ENCODE measurements at places on chromosomes 6 and 20. TPM values are rescaled to one million over a fixed set of nuclear protein-coding genes. Genes with fewer than 3 reads are reported as not detected.

DNA sequence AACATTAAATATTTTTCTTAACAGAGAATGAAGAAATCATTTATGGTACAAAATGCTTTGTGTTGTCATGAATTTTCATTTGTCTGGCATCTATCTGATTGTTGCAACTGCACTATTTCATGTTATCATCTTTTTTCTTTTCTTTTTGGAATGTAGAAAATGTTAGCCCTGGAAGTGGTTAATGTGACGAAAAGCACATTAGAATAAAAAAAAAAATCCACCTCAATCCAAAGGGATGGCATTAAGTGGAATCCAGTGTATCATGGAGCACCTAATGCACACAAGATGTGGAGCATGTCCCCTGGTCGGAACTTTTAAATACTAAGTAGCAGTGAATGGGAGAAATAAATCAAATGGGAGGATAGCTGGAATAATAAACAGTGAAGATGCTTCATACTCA, 172.9 kb upstream of the MCHR2 start:
- no peak for DNase-seq

Gene C6orf58
- not detected for total RNA-seq

Gene PHF1
- 21.8 TPM for total RNA-seq

Gene TRIM10
- total RNA-seq, result not detected

DNA sequence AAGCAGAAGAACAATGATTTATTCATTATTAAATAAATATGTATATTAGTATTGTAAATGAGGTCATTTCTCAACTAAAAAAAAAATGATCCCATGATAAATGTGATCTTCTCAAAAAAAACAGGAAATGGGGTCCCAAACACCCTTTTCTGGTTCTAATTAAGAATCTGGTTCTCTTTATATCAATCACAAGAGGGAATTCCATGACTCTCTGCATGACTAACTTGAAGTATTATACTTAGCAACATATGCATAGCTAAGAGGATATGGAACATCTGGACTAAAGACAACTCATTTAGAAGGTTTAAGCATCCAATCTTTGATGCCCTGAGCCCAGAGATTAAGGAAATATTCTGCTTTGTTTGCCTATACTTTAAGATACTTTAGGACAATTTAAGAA, 89.7 kb upstream of the EMILIN3 start:
- DNase-seq, result no peak

DNA sequence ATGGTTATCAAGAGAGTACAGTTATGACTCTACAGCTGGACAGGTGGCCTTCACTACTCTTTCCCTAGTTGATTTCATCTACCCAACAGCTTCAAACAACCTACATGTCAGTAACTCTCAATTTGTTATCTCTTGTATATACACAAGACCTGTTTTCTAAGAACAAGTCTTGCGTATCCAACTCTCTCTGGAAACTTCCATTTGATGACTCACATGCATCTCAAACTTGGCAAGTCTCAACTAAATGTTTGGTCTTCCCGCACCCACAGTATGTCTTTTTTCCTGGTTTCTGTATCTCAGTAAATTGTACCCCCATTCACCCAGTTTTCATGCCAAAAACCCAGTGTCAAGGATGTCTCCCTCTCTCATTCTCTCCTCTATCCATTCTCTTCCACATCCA, 97.7 kb downstream of the BTBD9 start:
- DNase-seq, result no peak

Gene PLN
- total RNA-seq, result 0.45 TPM

Gene GSTA2
- total RNA-seq, result not detected

Gene RSPO4
- total RNA-seq, result not detected

DNA sequence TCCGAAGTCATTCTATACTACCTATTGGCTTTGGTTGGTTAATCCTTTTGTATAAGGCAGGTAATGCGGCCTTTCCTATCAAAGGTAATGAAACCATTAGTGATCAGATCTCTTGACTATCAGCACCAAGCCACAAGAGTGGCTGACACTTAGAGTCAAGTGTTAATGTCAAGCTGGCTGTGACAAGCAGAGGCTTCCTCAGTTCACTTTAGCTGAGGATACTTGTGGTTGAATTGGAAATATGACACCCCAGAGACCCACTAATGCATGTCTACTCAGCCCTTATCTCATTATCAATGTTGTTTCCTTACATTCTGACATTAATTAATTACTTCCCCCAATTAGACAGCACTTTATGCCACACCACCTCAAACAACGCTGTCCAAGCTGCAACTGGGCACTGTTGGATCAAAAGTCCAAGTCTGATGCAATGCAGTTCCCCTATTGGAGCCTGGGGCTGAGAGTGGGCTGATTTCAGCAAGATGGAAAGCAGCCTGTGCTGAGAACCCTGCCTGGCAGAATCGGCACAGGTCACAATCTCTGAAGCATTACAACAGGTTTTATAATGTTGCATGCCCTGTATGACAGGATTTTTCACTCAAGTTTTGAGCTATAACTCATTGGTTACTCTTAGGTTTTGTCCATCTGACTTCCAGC, 273.5 kb downstream of the COL12A1 start:
- no peak for DNase-seq

DNA sequence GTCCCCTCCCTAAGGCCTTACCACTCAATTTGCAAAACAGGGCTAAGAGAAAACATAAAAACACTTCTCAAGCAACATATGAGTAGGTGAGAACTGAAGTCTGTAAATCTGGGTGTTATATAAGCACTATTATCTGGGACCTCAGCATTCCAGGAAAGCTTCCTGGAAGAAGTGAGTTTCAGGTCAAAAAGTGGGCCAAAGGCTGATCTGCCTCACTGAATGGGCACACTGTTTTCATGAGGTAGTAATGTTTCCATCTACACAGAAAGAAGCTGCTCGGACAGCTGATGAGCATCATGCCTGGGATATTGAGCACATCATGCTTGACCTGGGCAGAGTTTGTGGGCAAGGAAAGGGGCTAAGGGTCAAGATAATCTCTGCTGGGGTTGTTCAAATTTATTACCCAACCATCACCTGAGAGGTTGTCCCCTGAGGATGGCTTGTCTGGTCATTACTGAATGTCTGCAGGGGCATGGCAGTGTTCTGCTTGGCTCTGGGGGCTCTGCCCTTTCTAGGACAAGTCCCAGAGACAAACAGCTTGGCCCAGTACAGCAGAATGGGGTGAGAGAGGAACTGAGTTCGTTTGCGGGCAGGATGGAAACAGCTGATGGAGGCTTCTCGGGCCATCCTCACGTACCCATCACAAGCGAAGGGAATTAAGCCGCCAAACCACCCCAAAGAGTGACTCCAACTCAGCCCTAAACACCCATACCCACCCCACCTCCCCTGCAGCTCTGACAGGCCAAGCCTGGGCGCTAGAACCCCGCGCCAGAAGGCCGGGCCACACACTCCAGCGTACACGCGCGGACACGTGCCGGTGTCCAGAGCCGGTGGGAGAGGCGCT, 1.2 kb upstream of the SYNJ2 start:
- DNase-seq, result no peak

DNA sequence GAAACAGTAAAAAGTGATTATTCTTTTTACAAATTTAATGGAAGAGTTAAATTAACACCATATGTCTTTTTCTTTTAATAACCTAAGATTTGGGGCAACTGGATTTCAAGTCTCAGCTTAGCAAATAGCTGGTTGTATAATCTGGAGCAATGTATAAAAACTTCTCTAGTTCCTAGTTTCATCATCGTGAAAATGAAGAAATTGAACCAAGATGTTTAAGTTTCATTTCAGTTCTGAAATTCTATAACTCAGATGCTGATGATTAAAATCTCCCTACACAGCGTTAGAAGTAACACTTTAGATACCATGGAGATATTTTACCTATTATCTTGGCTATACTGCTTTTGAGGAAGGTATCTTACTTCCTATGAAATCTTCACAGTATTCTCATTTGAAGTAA, 252.0 kb downstream of the KIF16B start:
- DNase-seq, result no peak

GRCh38 chr6:119285908-119286625, 63.5 kb downstream of the MAN1A1 start:
- DNase-seq, result no peak

GRCh38 chr6:138485586-138486248, 13.6 kb downstream of the NHSL1 start:
- DNase-seq, result no peak

- no peak for DNase-seq
Observed at GRCh38 chr6:32980488-32981038, 12.2 kb downstream of the BRD2 start.

Gene CCDC170
- total RNA-seq, result not detected

Gene GGTLC1
- not detected for total RNA-seq

Gene TSHZ2
- not detected for total RNA-seq

- no peak for DNase-seq
Observed at GRCh38 chr6:120938876-120939472, 395.3 kb downstream of the TBC1D32 start.

- DNase-seq, result peak; percentile 24
Observed at GRCh38 chr6:163900570-163900969, 486.1 kb downstream of the QKI start.

DNA sequence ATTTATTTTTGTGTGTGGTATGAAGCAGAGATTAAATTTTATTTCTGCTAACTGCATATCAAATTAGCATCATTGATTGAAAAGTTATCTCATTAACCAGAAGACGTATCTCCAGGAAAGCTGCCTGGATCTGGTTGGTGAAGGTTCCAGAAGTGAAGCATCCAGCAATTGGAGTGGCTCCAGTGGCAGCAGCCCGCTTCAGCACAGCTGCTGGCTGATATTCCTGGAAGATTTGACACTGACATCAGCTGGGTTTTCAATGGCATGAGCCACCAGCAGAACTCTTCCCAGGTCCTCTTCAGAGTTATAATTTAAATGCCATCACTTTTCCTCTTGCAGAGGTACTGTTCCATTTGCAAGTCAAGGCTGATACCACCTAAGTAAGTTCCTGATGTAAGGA, 363.5 kb downstream of the BCKDHB start:
- no peak for DNase-seq

GRCh38 chr6:112087136-112087911, at the start of the genes FAM229B and TUBE1:
TSS of gene FAM229B (plus strand) at chr6:112087591. CDS start at chr6:112099284, 11,693 bp downstream.
TSS of gene TUBE1 (minus strand) at chr6:112087482. CDS start at chr6:112087434, 48 bp downstream.
- DNase-seq, result peak; percentile 95

DNA sequence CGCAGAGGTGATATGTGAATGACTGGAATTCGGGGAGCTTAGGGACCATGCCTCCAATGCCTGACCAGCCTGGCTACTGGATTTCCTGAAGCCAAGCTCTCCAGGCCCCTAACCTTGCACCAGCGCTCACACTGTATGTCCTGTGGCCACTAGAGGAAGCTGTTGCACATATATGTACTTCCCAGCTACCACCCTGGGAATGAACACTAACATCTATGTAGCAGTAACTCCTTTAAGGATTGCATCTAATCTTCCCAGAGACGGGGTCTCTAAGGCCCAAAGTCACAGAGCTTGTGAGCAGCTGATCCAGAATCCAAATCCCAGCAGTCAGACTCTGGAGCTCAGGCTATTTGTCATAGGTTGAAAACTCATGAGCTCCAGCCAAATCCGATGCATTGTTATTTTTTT, 20.4 kb upstream of the BPIFB1 start:
- DNase-seq, result peak; percentile 58

DNA sequence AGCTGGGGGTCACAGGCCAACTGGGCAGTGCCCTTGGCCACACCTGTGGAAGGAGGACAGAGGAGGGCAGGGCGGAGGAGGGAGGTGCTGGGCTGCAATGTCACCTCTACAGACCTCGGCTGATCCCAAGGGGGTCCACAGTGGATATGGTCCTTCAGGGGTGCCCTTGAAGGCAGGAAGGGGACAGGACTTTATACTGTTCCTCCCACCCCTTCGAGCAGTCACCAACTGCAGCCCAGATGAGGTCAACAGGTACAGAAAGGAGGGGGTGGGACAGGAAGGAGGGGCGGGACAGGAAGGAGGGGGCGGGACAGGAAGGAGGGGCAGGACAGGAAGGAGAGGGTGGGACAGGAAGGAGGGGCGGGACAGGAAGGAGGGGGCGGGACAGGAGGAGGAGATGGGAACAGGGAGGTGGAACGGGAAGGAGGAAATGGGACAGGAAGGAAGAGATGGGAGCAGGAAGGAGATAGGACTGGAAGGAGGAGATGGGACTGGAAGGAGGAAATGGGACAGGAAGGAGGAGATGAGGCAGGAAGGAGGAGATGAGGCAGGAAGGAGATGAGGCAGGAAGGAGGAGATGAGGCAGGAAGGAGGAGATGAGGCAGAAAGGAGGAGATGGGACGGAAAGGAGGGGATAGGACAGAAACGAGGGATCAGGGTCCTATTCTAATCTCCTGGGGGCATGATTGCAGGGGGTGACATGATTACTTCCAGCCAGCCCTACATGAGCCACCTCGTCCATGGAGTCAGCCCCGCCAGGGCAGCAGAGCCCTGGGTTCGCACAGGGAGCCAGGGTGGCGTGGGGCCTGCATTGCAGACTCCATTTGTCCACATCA, 19.4 kb upstream of the MRGBP start:
- DNase-seq, result peak; percentile 94

Gene CST1
- not detected for total RNA-seq

- DNase-seq, result peak; percentile 91
Observed at GRCh38 chr6:52595000-52595795, 18.3 kb upstream of the TRAM2 start.

DNA sequence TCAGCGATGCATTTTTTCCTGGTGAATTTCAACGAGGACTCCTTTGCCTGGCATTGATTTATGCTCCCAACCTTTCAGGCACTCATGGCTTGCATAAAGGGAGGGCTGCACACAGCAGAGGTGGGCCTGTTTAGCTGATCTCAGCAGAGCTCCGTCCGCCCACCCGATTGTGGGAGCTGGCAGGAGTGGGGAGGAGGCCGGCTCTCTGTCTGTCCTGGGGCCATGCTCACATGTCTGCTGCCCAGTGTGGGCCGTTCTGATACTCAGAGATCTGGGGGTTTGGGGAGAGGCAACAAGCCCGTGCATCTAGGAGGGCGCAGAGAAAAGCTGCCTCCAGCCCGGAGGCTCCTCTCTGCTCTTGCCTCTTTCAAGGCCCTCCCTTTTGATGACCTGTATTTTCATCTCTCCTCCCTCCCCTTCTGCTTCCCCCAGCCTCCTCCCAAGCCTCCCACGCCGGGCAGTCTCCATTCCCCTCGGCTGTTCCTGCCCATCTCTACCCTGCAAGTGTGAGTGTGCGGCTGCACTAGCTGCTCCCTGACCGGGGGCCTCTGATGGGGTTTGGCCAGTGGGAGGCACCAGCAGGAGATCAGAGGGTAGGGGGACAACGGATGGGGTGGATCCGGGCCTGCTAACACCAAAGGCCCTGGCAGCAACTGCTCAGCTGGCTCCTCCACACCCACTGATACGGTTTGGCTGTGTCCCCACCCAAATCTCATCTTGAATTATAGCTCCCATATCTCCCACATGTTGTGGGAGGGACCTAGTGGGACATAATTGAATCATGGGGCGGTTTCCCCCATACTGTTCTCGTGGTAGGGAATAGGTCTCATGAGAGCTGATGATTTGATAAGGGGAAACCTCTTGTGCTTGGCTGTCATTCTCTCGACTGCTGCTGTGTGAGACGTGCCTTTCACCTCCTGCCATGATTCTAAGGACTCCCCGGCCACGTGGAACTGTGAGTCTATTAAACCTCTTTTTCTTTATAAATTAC, 39.6 kb upstream of the MLN start:
- DNase-seq, result peak; percentile 13

Gene TCF15
- total RNA-seq, result not detected

- no peak for DNase-seq
Observed at GRCh38 chr6:116332096-116332495, 38.7 kb upstream of the DSE start.
